ENCODE measurements at places on chromosomes 11 and 22.

- no peak for DNase-seq
These were observed 117.5 kb downstream of the TRPC6 start for GRCh38 chr11:101466352-101466751.

GRCh38 chr11:118202599-118203422 is 22.0 kb downstream of the JAML start:
- DNase-seq = no peak

- DNase-seq = no peak
These were observed 86.1 kb downstream of the YAP1 start for GRCh38 chr11:102196351-102196750.

- DNase-seq = peak; percentile 26
These were observed 14.2 kb upstream of the GNB1L start for GRCh38 chr22:19868773-19869471.

- DNase-seq = no peak
These were observed 182.7 kb downstream of the ADAMTS15 start for GRCh38 chr11:130631119-130631518.

DNA sequence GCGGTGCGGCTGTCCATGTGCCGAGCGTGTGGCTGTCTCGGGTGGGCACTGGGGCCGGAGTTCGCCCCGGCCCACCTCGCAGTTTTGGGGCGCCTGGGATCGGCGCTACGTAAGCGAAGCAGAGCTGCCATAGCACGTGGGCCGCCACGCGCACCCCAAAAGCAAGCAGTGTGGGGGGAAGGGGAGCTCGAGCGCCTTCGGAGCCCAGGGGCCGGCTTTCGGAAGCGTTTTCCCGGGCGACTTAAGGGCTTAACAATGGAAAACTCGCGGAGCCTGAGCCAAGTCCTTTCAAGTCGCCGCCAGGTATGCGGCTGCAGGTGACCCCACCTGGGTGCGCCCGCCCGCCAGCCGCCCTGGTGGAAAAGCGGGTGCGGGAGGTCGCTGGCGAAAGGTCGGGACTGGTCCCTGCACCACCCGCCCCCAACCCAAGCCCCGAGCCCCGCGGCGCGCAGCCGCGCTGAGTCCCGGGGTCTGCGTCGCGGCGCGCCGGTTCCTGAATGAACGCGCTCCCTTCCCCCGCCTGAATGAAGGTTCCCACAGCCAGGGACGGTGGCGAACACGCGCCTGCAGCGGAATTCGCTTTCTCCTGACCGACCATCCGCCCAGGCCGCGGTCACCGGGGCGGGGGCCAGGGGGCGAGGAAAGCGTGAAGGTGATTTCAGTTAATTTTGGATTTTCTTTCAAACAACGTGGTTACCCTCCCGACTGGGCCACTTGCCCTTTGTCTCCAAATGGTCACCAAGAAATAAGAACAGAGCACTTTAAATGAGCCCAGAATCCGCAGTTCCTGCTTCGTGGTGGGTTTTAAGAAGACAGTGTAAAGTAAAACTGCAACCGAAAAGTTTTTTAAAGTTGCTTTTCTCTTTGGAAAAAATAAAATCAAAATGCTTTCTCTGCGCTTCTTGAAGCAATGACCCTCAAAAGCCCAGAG is 2.8 kb upstream of the CCND1 start:
- peak; percentile 70 for DNase-seq

- no peak for DNase-seq
These were observed 1.5 kb upstream of the GGT1 start for GRCh38 chr22:24601217-24602104.

DNA sequence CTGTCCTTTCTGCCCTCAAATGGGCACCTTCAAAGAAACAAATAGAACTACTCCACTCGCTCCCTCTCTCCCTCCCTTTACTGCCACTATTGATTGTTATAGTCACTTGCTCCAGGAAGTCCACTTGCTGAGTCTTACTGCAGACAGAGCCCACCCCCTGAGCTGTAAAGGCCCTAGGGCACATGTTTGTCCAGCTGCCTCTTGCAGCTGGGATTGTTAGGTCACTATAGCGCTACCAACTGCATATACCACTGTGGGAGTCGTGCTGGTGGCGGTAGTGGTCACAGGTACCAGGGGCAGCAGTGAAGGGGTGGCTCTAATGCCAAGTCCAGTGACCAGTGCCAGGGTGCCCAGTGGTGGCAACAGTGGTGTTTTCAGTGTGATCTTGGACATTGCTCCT is 4.4 kb upstream of the SREBF2 start:
- no peak for DNase-seq

DNA sequence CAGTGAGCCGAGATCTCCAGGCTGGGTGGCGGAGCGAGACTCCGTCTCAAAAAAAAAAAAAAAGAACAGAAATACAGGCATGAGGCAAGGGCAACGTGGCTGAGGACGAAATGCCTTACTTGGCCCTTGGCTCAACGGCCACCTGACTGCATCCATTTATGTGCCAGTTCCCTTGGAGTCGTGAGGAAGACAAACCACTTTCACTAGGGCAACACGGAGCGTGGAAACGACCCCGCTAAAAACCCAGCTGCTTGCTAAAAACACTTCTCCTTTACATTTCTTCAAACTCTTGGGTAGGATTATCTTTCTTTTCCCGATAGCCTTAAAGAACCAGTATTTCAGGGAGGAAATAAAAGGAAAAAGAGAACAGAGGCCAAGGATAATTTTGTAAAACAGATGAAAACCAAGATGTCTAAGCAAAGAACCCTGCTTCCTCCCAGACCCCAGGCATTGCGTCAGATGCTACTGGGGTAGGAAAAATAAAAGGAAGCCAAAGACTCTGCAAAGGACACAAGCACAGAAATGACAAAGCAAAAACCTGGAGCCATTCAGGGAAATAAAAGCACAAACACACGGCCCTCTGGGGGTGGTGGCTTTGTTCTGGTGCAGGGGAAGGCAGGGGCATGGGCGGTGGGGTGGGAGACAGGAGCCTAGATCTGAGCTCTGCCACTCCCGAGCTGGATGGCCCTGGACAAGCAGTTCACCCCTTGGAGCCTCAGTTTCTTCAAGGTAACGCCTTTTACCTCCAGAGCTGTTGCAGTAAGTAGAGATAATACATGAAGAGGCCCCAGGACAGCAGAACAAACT is 37.0 kb downstream of the PC start:
- no peak for DNase-seq

DNA sequence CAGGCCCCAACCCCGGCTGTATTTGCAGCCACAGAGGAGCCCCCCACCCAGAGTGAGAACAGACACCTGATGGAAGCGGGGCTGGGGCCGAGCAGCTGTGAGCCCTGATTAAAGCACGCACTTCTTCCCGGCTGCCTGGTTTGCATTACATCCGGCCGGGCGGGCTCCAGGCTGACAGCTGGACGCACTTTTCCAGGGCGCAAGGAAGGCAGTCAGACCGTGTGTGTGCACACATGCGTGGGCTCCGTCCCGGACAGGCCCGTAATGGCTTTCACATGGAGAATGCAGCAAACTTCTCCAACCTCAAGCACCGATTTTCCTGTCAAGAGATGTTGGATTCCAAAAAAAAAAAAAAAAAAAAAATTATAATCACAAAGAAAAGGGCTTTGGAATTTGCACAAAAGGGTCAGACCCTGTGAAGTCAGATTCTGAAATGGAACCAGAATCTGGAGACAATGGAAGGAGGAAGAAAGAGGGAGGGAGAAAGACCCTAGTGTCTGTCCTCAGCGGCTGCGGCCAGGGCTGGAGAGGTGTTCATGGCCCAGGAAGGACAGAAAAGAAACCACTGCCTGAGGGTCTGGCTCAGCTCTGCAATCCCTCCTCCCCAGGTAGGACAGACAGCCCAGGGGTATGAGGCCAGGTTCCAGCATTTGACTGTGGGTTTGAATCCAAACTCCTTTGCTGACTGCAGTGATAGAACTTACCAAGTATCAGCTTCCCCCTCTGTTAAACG is 365.5 kb downstream of the MN1 start:
- no peak for DNase-seq

DNA sequence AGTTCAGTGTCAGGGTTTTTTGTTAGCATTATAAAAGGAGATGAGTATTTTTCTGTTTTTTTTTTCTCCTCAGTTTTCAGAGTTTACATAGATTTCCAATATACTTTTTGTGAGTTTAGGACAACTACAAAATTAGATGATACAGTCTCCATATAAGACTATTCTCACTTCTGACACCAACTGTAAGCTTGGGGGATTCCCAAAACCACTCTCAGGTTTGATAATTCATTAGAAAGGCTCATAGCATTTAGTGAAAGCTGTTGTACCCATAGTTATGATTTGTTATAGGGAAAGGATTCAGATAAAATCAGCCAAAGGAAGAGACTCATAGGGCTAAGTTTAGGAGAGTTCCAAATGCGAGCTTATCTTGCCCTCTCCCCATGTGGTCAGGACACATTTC is 24.1 kb downstream of the CUL5 start:
- DNase-seq = no peak

DNA sequence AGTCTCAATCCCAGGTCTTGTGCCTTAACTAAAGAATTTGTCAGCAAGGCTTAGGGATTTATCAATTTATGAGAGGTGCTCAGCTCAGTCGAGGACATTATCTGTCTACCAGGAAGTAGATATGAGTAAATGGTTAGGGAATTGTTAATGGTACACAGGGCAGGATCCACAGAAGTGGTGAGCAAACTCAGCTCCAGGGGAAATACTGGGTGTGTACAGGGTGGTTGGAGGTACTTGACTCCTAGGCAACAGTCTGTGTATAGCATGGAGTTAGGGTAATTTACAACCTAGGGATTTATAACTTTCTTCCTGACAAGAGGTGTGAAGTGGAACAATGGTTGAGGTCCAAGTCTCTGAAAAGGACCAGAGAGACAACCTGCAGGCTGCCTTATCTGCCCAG is 123.4 kb upstream of the OR9Q1 start:
- no peak for DNase-seq

DNA sequence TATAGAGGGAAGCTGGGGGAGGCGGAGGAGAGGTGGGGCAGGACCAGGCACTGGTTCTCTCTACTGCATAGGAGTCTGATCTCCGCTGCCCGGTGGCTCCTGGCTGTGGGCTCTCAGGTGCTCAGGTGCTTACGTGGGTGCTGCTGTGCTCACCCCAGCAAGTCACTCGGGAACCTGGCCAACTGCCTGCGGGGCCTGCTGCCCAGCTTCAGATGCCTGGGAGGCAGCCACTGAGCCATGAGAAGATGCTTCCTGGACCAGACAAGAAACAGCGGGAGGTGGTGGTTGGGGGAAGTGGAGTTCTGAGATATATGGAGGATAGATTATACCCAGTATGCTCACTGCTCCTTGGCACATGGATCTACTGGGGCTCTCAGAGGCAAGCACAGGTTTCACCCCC is 1303.4 kb downstream of the TBC1D22A start:
- DNase-seq = no peak

DNA sequence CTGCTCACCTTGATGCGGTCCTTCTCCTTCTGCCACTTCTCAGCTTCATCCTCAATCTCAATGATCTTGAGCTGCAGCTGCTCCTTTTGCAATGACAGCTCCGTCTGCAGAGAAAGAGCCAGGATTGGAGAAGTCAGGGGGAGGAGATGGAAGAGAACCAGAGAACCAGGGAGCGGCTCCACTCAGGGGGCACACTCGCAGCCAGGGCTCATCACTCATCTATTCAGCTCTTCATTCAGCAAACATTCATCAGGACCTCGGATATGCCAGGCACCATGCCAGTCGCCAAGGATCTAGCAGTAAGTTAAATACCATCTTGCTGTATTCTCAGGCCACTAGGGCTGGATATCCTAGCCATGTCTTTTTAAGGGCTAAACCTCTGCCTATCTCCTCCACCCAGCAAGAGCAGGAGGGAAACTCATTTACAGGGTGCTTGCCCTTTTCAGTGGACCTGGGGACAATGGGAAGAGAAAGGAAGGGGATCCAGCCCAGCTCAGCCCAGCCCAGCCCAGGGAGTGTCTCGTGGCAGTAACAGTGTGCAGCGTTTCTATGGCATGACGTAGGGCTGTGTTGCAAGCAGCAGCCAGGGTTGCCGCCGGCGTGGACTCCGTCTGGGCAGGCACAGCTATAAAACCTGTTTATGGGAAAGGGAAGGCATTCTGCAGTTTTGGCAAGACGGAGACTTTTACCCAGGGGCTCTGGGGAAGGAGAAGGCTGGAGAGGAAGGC is 9.4 kb downstream of the TRIM29 start:
- DNase-seq = no peak

DNA sequence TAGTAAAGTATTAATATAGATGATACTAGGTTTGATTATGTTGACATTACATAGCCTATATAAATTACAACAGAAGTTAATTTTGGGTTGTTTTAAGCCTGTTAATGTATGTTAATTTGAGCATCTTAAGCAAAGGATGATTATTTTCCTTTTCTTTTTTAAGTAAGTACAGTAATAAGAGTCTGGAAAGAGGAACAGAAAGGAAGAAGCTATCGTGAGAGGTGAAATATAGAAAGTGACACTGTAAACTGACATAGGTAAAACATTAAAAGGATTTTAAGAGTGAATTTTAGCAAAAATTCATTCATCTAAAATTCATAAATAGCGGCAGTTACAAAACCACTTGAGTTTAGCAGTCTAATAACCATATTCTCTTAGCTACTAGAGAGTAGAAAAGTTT is 45.5 kb downstream of the FAR1 start:
- DNase-seq = no peak

GRCh38 chr22:27105142-27106025 is 448.0 kb downstream of the MIAT start:
- DNase-seq = no peak

DNA sequence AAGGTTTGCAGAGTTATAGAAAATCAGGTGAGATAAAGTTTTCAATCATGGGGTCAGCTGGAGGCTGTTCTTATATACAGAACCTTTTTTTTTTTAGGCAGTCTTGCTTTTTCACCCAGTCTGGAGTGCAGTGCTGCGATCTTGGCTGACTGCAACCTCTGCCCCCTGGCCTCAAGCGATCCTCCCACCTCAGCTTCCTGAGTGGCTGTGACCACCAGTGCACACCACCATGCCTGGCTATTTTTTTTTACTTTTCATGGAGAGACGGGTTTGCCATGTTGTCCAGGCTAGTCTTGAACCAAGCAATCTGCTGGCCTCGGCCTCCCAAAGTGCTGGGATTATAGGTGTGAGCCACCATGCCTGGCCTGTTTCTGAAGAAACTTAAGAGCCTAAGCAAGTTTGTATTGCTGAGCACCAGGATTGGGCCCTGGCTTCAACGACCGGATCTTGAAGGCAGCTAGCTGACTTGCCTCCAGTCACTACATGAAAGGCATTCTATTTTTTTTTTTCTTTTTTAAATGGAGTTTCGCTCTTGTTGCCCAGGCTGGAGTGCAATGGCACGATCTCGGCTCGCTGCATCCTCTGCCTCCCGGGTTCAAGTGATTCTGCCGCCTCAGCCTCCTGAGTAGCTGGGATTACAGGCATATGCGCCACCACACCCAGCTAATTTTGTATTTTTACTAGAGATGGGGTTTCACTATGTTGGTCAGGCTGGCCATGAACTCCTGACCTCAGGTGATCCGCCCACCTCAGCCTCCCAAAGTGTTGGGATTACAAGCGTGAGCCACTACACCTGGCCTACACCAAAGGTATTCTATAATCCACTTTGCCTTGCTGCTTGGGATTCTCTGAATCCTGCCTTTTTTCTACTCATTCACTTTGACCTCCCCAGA is 7.6 kb downstream of the XBP1 start:
- no peak for DNase-seq
